Astrocyte of the cerebellum (primary cell): ENCODE measurements at places on chromosomes 2 and 18.
A peak's percentile ranks its signal among the peaks of the same experiment; 100 is the strongest.

GRCh38 chr2:162482463-162482862 is 138.5 kb downstream of the GCA start:
- DNase-seq, result no peak

DNA sequence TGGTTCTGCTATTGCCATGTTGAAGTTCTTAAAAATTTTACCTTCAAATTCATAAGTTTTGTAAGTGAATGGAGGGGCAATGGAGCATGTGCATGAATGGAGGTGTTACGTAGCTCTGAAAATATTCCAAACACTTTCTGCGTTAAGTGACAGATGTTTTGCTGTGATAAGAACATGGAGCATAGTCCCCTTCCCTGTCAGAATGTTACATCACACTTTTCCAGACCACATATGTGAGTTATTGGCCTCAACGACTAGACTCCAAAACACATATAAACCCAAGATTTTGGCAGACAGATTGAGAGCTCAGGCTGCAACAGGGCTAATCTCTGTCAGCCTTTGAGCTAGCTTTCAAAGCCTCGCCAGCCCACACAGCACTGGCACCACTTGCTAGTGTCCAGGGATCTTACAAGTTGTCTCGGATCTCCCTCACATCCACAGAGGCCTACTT is 27.2 kb upstream of the MFSD6 start:
- DNase-seq, result no peak

- DNase-seq, result no peak
These were observed 228.6 kb upstream of the RBBP8 start for GRCh38 chr18:22704586-22704918.

DNA sequence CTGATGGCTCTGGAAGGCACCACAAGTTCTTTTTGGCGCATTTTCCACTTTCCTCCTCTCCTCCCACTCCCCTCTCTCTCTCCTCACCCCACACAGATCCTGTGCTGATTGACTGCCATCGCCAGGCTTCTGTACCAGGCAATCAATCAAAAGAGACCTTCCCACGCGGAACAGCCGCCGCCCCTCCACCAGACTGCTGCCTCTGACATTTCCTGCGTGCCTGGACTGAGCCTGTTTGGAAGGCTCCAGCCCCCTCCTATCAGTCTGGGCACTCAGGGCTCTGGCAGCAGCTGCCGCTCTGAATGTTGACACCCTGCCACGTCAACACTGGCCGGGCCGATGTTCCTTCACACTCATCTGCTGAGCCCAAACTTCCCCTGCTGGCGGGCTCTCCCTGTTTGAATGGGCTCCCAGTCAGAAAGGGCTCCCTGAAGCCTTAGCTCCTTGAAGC is 467.7 kb downstream of the EPHA4 start:
- DNase-seq, result no peak

DNA sequence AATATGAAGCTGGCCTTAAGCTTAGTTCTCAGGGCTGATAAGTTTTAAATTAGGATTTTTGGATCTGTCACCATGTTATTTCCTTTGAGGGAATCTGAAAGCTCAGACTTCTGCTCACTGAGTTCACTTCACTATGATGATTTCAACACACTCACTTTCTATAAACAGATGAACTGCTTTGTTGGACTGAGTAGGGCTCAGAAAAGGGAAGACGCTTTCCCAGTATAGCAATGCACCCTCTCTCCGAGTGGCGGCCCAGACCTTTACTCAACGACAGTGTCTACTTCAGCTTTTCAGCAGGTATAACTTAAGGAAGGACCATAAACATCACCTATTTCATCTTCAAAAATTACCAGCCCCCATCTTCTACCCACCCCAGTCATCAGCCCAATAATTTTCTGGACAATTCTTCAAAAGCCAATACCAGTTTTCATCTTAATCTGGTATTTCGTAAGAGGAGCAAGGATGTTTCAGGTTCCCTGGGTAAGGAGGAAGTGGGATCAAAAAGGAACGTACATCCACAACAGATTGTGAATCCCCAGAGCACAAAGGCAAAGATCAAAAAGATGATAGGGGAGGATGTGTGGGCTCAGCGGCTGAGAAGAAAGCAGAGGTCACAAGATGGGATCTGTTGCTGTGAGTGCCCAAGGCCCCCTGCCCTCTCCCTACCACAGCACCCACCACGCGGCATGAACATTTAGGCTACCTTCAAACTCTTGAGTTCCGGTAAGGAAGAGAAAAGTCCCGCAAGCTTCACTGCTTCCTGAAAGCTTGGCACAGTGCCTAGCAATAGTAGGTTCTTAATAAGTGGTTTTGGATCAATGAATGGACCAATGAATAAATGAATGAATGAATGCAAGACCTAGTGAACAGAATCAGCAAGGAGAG is 41.9 kb downstream of the LPIN2 start:
- no peak for DNase-seq

GRCh38 chr2:140508756-140509155 is 1622.1 kb downstream of the LRP1B start:
- no peak for DNase-seq

GRCh38 chr2:98436734-98437133 is 7.9 kb upstream of the INPP4A start:
- no peak for DNase-seq

GRCh38 chr18:74291771-74292540 is at the start of gene CYB5A:
TSS of gene CYB5A (minus strand) at chr18:74291963. CDS start at chr18:74291875, 88 bp downstream.
- peak; percentile 89 for DNase-seq

- no peak for DNase-seq
These were observed 207.4 kb upstream of the SYT4 start for GRCh38 chr18:43484710-43485109.

DNA sequence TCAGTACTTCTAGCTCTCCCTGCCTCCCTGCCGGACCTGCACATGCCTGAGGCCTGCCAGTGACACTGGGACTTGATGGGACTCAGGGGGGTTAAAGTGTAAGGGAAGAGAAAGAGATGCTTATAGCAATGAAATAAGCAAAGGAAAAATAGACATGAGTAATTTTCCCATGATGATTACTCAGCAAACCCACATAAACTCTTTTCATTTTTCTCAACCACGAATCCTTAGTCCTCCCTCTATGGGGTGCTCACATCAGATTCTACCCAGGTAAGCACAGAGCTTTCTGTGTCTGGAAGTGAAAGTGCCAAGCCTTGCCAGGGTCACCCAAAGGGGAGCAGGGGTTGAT is 44.8 kb upstream of the ANKRD62 start:
- DNase-seq, result peak; percentile 61

DNA sequence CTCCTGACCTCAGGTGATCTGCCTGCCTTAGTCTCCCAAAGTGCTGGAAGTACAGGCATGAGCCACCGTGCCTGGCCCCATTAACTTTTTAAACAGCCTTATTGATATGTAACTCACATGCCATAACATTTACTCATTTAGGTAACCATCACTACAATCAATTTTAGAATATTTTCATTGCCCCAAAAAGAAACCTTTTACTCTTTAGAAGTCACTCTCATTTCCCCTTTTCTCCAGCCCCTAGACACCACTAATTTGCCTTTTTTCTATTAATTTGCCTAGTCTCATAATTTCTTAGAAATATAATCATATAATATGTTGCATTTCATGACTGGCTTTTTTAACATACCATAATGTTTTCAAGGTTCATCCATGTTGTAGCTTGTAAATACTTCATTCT is 57.2 kb upstream of the TACR1 start:
- DNase-seq, result no peak
